ENCODE measurements at places on chromosomes 5 and 9.

- no peak for DNase-seq
Measured at GRCh38 chr9:132404228-132404881, 2.3 kb downstream of the TTF1 start.

- no peak for DNase-seq
Measured at GRCh38 chr9:104766025-104766424, 2.1 kb downstream of the NIPSNAP3B start.

DNA sequence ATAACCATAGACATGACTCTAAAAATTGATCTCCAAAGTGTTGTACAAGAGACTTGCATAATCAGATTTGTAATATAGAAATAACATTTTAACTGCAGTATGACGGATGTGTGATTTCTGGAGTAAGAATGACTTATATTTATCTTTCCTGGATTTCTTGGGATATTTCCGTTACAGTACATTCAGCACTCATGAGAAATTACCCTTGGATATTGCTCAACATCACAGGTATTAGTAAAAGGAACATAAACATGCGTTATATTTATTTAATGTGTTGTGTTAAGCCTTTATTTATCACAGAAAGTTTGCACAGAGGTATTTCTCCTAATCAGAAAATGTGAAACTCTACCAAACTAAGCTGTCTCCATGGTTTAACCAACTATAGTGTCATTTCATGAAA, 1823.9 kb upstream of the C9orf72 start:
- DNase-seq, result no peak

- DNase-seq, result no peak
Measured at GRCh38 chr9:135555203-135555602, 6.4 kb upstream of the PAEP start.

- no peak for DNase-seq
Measured at GRCh38 chr5:80082281-80082680, 47.1 kb downstream of the THBS4 start.

GRCh38 chr5:67031692-67032091, 164.9 kb downstream of the CD180 start:
- DNase-seq, result no peak

DNA sequence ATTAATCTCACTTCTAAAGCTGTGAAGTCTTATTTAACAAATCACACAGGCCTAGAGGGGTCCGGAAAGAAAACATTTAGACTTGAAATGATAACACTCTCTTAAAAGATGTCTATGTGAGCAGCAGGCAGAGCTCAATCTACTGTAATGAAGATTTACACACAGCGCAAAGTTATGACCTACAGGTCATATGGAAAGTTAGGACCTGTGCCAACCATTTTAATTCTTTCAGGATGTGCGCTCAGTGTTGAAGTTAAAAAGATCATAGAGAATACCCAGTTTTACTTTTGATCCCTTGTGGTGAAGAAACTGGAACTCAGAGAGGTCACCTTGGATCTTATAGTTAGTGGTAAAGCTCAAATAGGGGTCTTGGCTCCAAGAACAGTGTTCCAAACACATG, 3.1 kb upstream of the CREBRF start:
- DNase-seq, result no peak

DNA sequence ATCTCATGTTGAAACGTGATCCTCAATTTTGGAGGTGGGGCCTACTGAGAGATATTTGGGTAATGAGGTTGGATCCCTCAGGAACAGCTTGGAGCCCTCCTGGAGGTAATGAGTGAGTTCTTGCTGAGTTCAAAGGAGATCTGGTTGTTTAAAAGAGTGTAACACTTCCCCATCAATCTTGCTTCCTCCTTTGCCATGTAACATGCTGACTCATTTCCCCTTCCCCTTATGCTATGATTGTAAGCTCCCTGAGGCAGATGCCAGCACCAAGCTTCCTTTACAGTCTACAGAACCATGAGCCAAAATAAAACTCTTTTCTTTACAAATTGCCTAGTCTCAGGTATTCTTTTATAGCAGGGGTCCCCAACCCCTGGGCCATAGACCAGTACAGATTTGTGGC, 352.3 kb downstream of the SLCO4C1 start:
- DNase-seq, result no peak

- DNase-seq, result no peak
Measured at GRCh38 chr9:92650296-92650695, 19.6 kb downstream of the IPPK start.

DNA sequence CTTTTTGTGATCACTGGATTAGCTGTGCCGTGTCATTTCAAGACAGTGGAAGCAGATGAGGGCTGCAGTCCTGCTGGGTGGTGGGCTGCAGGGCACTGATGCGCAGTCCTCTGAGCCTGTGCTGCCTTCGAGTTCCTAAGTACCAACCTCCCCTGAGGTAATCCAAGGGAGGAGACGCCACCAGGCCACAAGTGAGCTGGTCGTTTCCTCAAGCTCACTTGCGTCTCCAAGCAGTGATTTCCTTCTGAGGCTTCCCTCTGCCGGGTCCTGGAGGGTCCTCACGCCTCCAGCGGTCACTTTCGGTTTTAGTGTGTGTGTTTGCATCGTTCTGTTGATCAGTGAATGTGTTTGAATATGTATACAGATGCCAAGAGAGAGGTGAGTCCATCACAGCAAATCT, 115.7 kb downstream of the TRIO start:
- DNase-seq, result no peak

DNA sequence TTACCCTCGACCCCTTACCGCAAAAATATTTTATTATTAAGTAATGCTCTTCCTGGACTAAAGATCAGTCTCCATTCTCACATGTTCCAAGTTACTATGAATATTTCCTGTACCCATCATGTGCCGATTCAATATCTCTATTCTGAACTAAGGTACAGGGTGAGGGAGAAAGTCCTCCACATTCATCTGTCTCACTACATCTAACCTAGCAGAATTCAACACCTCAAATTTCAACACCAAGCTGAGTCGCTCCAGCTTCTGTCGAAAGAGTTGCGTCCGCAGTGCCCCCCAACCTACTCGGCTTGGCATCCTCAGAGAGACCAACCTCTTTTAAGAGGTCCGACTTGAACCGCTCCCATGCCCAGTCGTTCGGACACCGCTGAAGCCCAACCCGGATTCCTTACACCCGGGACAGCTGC, 1.0 kb downstream of the CERT1 start:
- DNase-seq, result no peak

DNA sequence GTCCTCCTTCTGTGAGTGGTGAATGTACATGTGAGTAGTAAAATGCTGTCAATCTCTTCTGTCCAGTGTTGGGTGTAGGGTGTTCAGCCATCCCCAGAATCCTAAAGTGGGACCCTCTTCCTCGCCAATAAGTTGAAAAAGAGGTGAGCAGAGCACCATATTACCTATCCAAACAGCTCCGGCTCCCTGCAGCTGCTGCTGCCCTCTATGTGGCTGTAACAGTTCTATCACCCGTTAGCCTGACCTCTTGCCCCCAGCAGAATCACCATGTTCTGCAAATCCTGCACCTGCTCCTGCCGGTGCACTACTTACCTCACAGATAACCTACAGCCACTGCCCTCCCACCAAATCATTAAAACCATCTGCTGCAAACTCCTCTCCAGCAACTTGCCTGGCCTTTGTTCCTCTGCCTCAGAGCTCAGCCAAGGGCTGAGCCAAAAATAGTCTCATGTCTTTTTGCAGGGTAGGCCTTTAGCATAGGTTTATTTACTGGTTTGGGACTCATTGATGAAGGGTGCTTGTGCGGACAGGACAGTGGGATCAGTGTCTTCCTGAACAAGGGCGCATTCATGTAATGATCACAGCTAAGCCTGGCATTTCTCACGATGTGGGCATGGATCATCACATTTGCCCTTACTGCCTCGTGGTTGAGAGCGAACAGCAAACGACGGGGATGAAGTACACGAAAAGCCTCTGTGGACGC, 49.6 kb upstream of the CCL21 start:
- DNase-seq, result no peak

GRCh38 chr5:100505984-100506670, 29.0 kb upstream of the FAM174A start:
- DNase-seq, result no peak

GRCh38 chr9:136316271-136316751, 11.0 kb upstream of the GPSM1 start:
- DNase-seq, result no peak

DNA sequence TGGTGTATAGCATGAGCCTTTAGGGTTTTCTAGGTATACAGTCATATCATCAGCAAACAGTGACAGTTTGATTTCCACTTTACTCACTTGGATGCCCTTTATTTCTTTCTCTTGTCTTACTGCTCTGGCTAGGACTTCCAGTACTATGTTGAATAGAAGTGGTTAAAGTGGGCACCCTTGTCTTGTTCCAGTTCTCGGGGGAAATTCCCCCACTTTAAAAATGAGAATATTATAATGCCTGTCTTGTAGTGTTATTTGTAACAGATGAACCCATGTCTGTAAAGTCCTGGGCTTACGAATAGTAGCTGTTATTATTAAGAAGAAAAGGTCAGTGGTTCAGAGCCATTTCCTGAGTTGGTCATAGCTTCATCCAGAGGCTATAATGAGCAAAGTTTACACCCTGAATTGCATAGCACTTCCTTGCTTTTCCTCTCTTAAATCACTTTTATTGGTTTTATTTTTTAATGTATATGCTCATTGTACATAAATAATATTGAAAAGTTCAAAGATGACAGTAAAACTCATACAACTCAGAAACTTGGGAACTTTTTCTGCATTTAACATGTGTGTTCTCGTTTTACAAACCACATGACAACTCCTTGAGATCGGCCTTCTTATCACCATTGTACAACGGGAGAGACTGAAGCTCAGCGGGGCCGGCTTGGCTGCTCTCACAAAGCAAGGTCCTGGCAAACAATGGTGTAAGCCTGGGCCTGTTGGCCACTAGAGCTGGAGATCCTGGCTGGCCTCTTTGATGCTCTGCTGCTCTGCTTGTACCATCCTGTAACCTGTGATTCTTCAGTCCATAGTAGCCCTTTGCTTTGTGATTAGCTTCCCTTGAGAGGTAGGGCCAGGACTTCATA, 85.2 kb downstream of the CYFIP2 start:
- no peak for DNase-seq

GRCh38 chr9:104280178-104280560, 186.1 kb downstream of the SMC2 start:
- DNase-seq, result no peak

DNA sequence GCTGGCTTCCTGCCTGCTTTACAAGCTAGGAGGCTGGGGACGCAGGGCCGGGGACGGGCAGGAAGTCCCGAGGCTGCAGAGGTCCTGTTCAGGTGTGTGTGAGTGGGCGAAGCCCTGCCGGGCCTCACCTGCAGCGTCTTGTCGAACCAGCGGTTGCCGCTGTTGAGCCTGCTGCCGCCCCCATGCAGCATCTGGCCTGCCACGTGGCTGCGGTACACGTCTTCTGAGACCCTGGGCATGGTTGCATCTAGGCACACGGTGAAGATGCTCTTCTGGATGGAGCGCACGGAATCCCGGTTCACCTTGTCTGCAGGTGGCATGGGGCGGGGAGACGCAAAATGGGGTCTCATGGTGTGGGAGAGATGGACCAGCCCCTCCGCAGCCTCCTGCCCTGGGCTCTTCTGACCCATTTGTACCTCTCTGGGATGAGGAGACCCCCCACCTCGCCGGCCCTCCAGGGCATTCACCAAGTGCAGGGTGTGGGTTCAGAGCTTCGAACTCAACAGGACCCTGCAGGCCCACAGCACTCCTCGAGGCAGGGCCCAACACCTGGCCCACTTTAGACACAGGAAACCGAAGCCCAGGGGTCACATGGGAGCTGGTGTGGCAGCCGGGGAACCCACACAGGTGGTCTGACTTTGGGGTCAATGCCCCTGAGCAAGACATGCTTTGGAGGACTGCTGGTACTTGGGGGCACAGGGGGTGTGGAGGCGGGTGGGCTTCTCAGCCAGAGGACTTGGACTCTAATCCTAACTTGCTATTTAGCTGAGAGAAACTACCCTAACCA, 10.0 kb downstream of the CRAT start:
- no peak for DNase-seq

- DNase-seq, result no peak
Measured at GRCh38 chr9:76887951-76888350, 18.0 kb downstream of the PRUNE2 start.

GRCh38 chr5:29587832-29588231, 1605.7 kb upstream of the CDH6 start:
- no peak for DNase-seq

DNA sequence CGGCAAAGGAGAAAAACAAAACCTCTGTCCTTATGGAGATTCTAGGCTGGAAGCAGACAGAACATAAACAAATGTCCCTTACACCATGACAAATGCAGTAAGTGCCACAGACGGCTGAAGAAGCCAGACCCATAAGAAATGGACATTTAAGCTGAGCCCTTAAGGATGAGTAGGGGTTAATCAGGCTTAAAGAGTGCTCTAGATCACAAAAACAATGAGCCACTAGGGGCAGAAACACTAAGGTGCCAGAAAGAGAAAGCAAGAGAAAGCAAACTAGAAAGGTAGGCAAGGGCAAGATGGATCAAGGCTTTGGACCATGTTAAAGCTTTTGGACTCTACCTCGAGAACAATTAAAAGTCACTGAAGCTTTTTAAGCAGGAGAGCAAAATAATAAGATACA, 326.9 kb upstream of the WWC1 start:
- DNase-seq, result no peak

- DNase-seq, result no peak
Measured at GRCh38 chr9:83035143-83035542, 27.8 kb downstream of the RASEF start.

DNA sequence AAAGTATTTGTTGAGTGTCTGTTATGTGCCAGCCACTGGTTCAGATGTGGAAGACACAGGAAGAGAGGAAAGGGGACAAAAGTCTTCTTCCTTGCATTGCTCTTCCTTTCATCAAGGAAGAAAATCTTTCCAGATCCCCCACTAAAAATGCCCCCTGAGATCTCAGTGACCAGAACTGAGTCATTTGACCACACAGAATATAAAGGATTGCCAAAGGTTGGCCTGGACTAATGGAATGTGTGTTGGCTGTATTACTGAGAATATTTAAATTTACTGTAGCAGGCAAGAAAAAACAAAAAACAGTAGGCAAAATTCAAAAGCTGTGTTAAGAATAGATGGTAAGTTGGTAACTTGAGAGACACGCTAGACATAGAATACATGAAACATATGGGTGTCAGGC, 10.0 kb upstream of the SEPTIN8 start:
- no peak for DNase-seq

GRCh38 chr9:125238915-125239446, 2.2 kb downstream of the HSPA5 start:
- no peak for DNase-seq

GRCh38 chr5:11520241-11520930, 383.9 kb downstream of the CTNND2 start:
- no peak for DNase-seq

Measured in GM19239 (cell line).